ENCODE measurements at places on chromosomes 3 and 15. TPM values are rescaled to one million over a fixed set of nuclear protein-coding genes. Genes with fewer than 3 reads are reported as not detected.

The OSBPL10 gene
- not detected for total RNA-seq

- no peak for DNase-seq
Observed at GRCh38 chr15:50083424-50084025, 35.5 kb downstream of the ATP8B4 start.

DNA sequence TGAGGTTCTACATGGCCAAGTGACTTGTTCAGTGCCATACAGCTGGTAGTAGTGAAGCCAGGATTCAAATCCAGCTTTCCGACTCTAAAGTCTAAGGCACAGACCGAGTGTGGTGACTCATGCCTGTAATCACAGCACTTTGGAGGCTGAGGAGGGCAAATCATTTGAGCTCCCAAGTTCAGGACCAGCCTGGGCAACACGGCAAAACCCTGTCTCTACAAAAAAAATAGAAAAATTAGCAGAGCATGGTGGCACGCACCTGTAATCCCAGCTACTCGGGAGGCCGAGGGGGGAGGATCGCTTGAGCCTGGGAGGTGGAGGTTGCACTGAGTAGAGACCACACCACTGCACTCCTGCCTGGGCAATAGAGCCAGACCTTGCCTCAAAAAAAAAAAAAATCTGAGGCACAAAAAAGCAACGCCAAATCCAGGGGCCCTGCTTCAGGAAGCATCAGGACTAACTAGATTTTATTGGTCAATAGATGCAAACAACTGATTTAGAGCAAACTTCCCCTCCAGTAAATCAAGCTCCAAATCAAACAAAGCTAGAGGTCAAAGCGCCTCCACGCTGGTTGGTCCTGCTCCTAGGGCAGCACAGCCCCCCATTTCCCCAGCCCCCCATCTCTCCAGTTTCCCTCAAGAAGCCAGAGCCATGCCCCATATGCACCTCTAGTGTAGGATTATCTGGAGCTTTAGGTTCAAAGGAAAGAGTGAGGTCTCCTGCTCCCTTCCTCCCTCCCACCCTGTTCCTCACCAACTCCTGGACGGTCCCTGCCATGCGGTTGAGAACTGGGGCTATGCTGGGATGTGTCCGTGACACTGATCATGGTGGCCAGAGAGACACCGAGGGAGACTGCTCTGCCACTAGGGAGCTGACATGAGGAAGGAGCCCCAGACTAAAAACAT lies 2.9 kb upstream of the TNK2 start:
- DNase-seq = no peak

- no peak for DNase-seq
Observed at GRCh38 chr3:65313666-65314065, 625.9 kb upstream of the ADAMTS9 start.
